ENCODE measurements at places on chromosomes 4 and X.

- DNase-seq = no peak
Measured at GRCh38 chr4:109614466-109614865, 54.4 kb downstream of the MCUB start.

DNA sequence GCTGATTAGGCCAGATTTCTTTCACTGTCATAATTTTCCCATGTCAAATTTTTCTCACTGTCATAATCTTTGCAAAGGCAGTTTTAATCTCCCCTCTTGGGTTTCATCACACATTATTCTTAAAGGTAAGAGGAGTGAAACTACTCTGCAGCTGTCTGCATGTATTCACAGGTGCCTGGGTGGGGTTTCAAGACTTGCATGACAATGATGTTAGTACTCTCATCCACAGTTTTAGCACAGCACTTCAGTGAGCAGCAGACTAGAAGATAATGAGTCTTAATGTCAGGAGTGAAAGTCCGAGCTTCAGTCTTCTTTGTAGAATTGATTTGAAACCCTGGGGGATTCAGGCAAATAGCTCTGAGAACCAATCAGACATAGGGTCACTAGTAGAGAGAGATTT is 182.5 kb upstream of the GALNT7 start:
- DNase-seq = no peak

GRCh38 chrX:153477364-153477857 is 7.0 kb upstream of the HAUS7 start:
- no peak for DNase-seq

DNA sequence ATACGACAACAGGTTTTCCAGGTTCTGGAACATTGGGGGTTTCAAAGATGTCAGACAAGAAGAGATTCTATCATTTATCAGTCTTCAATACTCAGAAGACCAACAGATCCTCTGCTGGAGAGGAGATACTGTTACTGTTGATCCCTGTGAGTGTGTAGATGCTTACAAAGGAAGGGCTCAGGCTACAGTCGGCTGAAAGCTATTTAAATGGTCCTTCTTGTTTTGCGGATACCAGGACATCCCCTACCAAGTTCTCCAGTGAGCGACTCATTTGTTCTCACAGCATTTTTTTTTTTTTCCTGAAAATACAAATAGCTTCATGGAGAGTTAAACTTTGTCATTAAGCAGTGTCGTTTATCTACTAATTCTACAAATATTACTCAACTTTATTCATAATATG is 201.6 kb downstream of the CAMK2D start:
- no peak for DNase-seq

GRCh38 chr4:60562334-60562733 is 637.8 kb upstream of the ADGRL3 start:
- no peak for DNase-seq

GRCh38 chr4:169210504-169211118 is 60.1 kb downstream of the SH3RF1 start:
- DNase-seq = no peak

- peak; percentile 49 for DNase-seq
Measured at GRCh38 chrX:115968436-115969252, 201.9 kb upstream of the AGTR2 start.

DNA sequence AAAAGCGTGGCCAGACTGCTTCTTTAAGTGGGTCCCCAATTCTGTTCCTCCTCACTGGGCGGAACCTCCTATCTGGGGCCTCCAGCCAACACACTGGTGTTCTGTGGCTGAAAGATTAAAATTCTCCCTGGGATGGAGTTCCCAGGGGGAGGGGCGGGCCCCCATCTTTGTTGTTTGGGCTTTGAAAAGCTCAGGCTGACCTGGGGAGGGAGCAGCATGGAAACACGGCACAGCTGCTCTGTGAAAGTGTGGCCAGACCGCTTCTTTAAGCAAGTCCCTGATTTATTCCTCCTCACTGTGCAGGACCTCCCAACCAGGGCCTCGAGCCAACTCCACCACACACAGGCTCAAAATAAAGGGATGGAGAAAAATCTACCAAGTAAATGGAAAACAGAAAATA is 219.5 kb downstream of the TMEM47 start:
- DNase-seq = peak; percentile 37

GRCh38 chr4:119315036-119315435 is 6.9 kb downstream of the FABP2 start:
- no peak for DNase-seq

GRCh38 chr4:89110541-89110985 is 770 bp upstream of the TIGD2 start:
- no peak for DNase-seq

DNA sequence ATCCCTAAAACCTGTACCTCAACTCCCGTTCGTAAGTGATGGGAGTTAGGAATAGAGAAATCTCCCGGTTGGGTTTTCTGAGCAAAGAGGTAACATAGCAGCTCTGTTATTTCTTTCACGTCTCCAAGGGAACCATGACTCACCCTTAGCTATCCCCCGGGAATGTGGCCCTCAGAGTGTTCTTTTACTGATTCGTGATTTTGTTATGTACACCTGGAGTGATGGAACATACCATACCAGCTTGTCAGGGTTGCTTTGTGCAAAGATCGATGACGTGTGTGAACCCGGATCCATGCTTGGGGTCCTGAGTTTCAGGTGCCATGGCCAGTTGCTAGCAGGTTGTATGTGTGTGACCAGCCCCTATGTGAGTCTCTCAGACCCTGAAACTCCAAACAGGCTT is 52.6 kb downstream of the HPRT1 start:
- DNase-seq = no peak

DNA sequence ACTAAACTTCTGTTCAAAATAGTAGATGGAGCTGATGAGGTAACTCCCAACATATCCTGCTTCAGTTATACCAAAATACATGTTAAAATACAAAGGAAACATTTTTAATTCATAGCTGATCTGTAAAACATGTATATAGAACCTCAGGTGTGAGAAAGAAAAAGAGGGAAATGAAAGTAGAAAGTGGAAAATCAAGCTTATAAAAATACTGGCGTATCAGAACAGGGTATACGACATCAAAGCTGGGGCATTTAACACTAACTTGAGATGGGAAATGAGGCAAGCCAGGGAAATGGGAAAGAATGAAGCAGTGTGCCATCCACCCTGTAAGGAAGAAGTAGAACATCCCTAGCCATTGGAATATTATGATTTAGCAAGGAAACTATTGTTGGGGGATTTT is 767.5 kb downstream of the DMD start:
- no peak for DNase-seq

DNA sequence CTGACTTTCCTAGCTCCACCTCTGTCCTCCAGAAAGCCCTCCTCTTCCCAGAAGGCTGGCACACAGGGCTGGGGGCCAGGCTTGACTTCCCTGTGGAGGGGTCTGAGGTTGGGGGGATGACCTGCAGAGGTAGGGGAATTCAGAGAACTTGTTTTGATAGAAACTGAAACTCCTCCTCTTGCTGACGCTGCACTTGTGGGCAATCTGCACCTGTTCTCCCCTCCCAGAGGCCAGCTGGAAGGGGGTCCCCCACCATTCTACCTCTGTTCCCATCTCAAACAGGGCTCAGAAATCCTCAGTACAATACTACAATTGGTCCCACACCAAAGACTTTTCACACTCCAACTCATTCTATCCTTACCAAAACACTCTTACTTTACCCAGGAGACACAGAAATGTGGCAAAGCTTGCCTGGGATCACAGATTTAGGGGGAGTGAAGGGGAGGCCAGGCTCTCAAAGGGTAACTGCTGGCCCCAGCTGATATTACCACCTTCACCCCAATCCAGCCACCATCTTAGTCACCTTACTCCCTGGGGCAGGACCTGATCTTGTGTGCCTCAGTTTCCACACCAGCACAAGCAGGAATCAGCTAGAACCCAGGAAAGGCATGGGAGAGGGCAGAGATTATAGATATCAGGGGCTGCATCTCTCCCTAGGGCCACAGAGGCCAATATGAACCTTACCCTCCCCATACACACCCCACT is 18.5 kb downstream of the OTUD5 start:
- DNase-seq = no peak

GRCh38 chrX:55187281-55187680 is 32.9 kb upstream of the PAGE5 start:
- no peak for DNase-seq

- DNase-seq = no peak
Measured at GRCh38 chr4:138275216-138275615, 33.1 kb upstream of the SLC7A11 start.

- no peak for DNase-seq
Measured at GRCh38 chr4:102836596-102836995, 9.2 kb upstream of the UBE2D3 start.

DNA sequence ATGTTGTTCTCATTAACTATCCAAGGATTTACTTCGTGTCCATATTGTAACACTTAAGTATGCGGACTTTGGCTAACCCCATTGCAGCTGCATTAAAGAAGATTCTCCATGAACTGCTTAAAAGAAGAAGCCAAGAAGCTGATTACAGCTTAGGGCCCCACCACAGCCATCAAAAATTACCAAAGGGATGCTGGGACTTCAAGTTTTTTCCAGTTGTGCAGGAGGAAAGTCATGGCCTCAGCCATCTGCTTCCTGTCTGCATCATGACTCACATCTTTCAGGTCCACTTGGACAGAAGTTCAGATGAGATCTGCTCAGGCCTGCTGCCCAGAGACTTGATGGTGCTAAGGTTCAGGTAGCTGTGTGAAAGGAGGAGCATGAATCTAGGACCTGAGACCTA is 38.8 kb upstream of the CAPN6 start:
- no peak for DNase-seq

DNA sequence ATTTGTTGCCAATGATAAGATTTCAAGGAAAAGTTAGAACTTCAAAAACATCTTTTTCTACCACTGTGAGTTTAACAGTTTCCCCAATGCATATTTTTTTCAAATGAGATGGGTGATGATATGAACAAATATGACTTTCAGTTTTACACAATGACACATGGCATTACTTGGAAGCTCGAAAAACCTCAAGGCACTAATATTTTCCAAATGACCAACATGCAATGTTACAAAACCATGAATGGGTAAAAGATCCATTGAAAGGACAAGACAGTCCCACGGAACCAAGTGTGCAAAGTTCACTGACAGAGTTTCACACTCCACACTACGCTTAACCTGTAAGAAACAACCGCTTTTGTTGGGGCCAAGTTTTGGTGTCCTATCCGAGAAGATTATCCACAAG is 84.5 kb downstream of the CD99L2 start:
- DNase-seq = no peak

DNA sequence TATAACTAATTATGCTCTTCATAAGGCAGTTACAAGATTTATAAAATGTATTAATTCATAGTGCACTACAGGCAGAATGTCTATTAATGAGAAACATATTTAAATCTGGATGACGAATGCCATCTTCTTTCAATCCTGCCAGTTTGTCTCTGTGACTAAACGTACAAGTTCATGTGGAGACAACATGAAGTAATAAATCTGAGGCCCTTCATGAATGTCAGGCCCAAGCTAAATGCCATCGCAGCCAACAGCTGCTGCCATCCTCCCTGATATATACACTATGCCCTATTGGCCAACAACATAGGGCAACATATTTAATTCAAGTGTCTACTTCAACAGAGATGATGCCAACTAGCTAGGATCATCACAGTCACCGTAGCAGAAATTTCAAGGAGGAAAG is 43.7 kb downstream of the TSPAN5 start:
- DNase-seq = no peak

DNA sequence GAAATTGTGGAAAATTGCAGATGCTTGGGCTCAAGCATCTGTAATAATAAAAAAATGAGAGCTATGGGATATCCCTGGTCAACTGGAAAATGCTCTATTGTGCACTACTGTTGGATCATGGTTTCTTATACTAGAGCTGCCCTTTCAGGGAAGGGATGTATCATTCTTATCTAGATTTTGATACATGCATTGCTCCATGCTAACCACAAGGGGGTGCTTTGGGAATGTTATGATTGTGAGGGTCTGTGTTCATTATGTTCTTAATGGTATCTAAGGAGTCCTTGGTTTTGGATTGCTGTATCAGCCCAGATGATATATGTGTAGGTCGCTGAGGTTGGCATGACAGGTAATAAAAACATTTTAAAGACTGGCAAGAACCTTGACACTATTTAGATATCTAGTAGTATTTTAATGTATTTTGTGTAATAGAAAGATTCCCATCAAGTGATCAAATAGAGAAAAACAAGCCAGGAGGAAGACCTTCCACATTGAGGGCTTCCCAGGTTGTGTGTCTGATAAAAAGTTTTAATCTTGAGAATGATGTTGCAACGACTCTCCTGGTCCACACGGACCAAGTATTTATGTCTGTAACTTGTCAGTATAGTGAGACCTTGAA is 49.2 kb upstream of the TLR2 start:
- no peak for DNase-seq

- no peak for DNase-seq
Measured at GRCh38 chr4:13267091-13267490, 217.0 kb downstream of the RAB28 start.

DNA sequence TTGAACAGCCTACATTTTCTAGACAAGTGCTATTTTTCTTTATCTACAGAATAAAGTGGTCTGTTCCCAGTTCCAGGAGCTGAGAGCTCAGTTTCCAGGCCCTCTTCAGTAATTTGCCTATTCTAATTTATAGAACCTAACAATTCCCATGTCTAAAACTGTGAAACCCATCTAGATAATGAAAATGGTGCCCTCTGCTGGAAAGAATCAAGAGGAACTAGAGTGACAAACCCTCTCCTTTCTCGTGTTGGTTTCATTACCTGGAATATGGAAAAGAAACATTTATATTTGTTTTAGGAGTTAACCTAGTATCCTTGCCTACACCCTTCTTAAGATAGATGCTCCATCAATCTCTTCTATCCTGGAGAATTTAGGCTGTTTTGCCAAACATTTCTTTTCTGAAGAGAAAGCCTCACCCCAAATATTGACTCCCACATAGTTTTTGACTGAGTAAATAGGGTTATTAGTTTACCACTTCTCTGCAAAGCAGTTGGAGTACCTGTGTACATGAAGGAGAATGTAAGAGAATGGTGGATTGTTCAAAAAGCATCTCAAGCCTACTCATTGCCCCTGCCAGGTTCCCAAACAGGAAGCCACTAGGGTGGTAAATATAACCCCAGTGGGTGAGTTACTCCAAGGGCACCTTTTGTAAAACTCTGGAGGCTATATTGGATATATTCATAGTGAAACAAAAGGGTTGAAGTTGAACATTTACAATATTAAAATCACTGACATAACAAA is 121.6 kb downstream of the RASL11B start:
- DNase-seq = no peak

DNA sequence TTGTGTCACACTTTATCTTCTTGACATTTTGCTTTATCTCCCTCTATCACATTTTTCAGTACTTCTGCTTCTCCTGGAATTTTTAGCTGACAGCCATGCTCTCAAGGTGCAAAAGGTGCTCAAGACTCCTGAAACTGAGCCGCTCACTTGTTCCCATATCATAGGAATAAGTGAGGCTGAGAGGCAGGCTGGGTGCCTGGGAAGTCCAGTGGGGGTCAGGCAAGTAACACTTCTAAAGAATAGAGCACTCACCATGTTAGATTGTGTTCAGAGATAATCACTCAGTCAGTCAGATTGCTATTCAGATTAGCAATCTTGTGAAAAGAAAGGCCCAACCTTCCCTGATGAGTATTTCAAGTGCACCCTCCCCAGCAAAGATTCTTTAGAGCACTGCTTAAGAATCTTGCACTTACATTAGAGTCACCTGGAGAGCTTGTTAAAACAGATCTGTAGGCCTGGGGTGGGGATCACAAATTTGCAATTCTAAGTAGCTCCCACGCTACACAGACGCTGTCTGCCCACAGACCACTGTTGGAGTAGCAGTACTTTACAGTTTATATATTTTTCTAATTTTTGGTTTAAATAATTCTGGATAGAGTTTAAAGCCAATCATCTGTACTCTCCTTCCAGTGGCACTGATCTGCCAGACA is 23.1 kb upstream of the LRAT start:
- no peak for DNase-seq

Measured in renal cortex interstitium (tissue), 15 donors.